HT1080 (cell line): ENCODE measurements at places on chromosomes 4 and X.
A peak's percentile ranks its signal among the peaks of the same experiment; 100 is the strongest.

DNA sequence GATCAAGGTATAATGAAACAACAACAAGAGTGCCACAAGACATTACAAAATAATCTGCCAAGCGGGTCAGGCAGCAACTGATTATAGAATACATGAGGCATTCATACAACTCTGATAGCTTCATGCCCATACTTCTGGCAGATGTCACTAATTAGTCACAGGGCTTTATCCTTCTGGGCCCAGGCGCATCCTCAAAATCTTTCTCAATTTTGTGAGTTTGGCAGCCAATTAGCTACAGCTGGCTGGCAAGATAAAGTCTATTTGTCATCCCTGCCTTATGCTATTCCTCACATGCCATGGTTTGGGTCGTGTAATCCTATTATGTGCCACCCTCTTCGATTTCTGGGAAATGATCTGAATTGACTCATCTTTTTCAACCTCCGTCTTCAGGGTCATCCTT, 254.3 kb downstream of the PACRGL start:
- no peak for DNase-seq

- no peak for DNase-seq
Measured at GRCh38 chr4:38020386-38020785, 60.2 kb downstream of the PTTG2 start.

DNA sequence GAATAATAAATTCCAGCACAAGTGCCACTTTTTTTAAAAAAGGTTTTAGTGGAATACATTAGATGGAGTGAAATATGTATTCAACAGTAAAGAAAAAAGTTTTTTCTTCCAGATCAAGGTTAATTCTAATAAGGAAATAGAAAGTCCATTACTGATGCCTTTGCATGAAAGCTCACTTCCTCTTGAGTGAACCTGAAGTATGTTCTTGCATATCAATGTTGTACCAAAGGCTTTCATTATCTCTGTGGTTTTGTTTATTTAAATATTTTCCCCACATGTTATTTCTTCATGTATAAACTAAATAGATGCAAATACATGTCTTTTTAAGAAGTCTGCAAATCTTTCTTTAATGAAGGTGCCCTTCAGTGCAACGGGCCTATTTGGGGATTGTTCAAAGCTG, 307.9 kb downstream of the C4orf33 start:
- DNase-seq = no peak

GRCh38 chr4:108168671-108169523, at the start of gene LEF1:
LEF1 (minus strand) TSS chr4:108168932; CDS start chr4:108167767, 1,165 bp downstream.
- DNase-seq = peak; percentile 70

- DNase-seq = no peak
Measured at GRCh38 chrX:108033890-108034289, 11.0 kb upstream of the VSIG1 start.

- no peak for DNase-seq
Measured at GRCh38 chr4:150173432-150173861, 95.2 kb downstream of the DCLK2 start.

DNA sequence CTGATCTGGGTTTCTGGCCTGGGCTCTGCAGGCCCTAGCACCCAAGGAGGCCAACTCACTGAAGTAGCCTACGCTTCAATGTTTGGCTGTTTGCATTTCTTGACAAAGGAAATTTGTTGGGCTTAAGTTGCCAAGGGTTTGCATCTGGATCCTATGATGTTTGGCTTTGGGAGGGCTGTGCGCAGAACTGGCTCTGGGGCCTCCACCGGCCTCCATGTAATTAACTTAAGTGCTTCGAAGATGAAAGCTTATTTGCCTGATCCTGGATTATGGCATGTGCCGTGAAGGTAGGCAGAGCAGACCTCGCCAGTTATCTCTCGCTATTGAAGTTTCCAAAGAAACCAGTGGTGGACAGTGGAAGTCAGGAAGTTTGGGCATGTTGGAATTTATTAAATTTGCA, 124.3 kb upstream of the STX18 start:
- no peak for DNase-seq

DNA sequence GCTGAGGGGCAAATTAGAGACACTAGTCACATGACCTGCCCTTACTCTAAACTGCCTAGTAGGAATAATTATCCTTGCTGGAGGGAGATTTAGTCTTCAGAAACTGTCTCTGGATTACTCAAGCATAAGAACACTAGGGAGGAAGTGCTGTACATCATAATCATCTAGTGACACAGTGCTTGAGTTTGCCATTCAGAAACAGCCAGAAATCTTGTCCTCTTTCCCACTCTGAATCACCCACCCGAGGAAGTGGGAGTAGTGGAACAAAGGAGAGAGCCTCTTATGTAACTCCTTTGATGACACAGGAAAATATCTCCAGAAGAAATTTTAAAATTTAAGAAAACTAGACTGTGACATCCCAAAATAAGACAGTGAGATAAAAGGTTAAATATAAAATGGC, 69.3 kb upstream of the PCDH19 start:
- DNase-seq = no peak

DNA sequence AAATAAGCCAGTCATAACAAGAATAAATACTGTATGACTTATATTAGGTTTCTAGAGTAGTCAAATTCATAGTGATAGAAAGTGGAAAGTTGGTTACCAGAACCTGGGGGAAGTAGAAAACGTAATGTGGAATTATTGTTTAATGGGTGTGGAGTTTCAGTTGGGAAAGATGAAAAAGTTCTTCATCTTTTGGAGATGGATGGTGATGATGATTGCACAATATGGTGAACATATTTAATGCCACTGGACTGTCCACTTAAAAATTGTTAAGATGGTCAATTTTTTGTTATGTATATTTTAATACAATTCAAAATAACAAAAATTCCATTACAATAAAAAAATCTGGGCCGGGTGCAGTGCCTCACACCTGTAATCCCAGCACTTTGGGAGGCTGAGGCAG, 289.6 kb downstream of the ZIC3 start:
- no peak for DNase-seq

GRCh38 chr4:8543623-8544022, 36.6 kb upstream of the GPR78 start:
- DNase-seq = no peak

GRCh38 chr4:163693776-163694175, 199.3 kb downstream of the TMA16 start:
- DNase-seq = peak; percentile 81

- DNase-seq = peak; percentile 60
Measured at GRCh38 chr4:180449395-180449956, 1793.7 kb upstream of the TENM3 start.

GRCh38 chr4:142354041-142354440, 492.1 kb downstream of the INPP4B start:
- DNase-seq = no peak

GRCh38 chr4:102444752-102445151, 56.4 kb upstream of the NFKB1 start:
- no peak for DNase-seq

DNA sequence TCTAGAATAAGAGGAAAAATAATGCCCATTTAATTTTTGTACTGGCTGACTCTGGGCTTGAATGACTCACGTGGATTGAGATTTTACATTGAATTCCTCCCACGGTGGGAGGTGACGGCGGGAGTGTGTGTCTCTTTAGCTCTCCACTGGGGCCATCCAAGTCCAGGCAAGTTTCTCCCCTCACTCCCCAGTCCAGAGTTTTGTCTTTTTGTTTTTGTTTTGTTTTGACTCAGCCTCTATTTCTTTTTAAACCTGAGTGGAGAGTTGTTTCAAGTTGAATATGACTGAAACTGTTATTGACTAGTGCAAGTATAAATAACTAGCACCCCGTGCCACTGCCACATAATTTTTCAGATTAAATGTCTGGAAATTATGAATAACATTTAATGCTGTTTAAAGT, 13.6 kb downstream of the CHST7 start:
- DNase-seq = no peak

- DNase-seq = no peak
Measured at GRCh38 chrX:133815496-133815895, 169.9 kb downstream of the GPC3 start.

DNA sequence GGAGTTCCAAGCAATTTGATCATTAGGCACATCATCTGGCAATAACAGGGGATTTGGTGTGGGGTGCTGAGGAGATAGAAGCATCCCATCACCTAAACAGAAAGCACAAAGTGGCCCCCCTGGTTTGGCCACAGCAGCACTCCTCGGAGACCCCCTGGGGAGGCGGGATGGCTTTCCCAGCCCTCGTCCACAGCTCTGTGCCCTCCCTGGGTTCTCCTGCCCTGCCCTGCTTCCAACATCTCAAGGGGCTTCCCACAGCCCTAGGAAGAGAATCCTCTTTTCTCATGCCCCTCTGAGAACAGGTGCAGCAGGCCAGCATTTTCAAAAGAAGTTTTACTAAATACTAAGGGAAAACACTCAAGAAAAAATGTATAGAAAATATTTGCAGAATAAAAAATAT, 12.8 kb downstream of the ATP5ME start:
- DNase-seq = no peak

GRCh38 chrX:41259516-41259915, 74.4 kb upstream of the DDX3X start:
- DNase-seq = no peak

DNA sequence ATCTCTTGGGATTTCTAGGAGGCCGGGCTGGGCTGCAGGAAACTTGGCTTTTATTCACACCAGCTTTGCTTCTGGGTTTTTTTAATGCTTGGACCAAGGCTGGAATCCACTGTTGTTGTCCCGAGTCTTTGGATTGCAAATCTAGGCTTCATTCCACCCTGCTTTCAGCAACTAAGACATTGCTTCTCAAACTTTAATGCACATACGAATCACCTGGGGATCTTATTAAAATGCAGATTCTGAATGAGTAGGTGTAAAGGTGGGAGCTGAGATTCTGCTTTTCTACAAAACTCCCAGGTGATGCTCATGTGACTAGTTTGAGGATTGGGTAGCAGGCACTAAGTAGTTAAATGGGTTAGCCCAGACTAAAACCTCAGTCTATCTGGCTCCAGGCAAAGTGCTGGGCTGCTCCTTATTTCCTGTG, 39.2 kb upstream of the GPC4 start:
- DNase-seq = no peak

DNA sequence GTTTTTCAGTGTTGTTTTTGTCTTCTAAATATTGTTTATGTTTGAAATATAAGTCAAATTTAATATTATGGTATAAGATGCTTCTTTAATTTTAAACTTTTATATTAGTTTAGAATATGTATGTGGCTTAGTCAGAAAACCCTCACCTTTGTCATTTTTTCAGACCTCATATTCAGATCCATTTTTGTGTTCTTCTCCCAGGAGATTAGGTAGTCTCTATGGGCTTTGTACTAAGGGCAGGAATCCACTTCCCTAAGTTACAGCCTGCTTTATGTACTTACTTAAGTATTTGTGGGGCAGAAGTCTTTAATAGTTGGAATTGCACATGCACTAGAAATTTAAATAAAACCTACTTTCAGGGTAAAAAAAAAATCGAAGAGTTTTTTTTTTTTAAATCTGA, 63.5 kb upstream of the TENM3 start:
- DNase-seq = no peak

DNA sequence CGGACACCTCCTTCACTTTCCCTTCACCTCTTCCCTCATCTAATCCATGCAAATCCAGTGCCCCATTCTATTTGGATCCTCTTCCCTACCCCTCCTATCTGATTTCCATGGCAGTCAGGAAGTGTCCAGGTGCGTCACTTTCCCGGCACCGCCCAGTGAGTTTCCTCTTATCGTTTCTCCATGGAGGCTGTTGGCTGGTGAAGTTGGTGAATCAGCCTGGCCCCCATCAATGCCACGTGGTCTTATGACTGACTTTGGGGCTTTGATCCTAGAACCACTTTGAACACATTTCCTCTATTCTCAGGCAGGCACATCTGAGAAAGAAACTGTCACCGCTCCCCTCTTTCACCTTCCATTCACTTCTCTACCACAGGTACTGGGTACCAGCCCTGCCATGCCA, 137.8 kb downstream of the CEP135 start:
- DNase-seq = peak; percentile 84

GRCh38 chr4:141919649-141920048, 283.3 kb downstream of the IL15 start:
- DNase-seq = no peak

- DNase-seq = no peak
Measured at GRCh38 chrX:46543441-46543840, 1.8 kb downstream of the ZNF674 start.

DNA sequence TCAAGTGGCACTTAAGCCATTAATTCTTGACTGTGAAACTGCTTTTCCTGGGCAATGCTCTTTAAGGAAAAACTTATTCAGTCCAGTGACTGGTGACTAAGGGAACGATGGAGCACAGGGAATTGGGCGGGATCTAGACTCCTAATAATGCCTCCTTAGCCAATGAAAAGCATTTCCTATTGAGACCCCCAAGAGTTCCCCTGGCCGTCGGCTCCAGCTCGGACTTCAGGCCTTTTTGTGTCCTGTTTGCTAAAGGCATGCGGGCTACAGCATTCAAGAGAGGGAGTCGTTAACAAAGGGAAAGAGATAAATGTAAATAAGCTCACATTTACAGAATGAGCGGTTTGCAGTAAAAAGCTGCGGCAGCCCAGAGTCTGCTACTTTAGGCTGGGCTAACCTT, at the start of gene LPAR4:
Gene LPAR4, plus strand, starts transcription at position 232 of the 400 bp plus-strand sequence. CDS start 7,150 bp downstream, outside the sequence.
- DNase-seq = no peak

- no peak for DNase-seq
Measured at GRCh38 chr4:102089850-102090621, 255.2 kb downstream of the SLC39A8 start.

DNA sequence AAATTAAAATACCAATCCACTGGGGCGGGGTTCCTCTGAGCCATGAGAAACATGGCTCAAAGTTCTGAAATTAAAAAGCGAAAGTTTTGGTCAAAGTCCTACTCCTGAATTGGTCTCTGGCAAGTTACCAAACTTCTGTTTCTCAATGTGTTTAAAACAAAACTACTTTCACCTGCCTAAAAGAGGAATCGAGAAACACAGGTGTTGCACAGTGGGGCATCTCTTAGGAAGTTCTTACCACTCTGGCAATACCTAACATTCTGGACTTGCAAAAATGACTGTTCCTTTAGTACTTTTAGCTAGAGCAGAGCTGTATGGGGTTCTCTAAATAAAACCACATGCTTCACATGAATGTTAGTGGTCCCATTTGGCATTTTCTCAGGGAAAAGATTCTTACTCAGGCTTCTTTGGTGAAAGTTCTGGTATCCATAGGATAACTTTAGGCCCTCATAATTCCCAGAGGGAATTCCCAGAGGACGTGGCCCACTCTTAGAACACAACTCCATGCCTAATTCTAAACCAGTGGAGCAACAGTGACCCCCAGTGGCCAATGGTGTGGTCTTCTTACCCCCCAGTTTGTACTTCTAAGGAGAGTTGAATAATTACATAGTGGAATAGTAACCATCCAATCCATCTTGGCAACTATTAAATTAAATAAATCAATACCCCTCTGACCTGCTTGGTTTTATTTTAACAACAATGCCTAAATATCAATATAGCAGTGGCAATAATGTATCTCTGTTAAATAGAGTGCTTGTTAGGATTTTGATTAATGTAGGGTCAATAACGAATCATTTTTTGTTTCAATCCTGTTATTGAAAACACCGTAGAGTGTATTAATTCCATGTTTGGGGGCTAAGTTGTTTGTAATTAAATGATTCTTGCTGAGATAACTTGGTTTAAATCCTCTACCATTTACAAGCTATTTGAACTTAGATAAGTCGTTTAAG, 21.9 kb downstream of the BMP3 start:
- peak; percentile 56 for DNase-seq

DNA sequence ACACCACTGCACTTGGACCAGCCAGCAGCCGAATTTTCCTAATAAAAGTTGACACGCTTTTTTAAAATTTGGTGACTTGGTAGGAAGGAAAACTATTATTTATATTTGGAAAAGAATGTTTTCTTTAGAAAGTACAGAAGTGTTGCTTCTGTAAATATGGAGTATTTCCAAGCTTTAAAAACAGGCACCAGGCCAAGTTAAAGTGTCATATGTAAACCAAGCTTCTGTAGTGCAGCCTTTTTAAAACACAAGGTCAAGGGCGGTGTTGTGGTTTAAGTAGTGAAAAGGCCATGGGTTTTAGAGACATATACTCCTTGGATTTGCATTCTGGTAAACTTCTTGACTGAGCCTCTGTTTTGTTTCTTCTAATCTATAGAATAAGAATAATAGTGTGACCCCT, 62.7 kb downstream of the TRIM2 start:
- no peak for DNase-seq
